ENCODE measurements at places on chromosomes 7 and 10.

DNA sequence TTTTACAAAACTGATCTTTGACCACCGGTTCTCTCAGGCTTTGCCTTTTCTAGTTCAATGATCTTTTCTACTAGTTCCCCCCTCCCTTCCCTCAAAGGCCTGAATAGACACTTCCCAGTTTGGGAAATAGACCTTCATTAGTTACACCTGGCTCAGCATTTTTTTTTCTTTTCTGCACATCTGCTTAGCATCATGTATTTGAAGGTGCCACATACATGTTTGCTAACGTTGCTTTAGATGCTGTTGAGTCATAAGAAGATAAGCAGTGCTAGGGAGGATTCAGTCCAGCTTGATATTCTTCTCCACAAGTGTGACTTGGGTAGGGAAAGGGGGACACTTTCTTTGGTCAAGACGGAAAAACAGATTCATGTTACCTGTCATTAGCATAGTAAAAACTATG, 78.3 kb downstream of the BICC1 start:
- DNase-seq = no peak

DNA sequence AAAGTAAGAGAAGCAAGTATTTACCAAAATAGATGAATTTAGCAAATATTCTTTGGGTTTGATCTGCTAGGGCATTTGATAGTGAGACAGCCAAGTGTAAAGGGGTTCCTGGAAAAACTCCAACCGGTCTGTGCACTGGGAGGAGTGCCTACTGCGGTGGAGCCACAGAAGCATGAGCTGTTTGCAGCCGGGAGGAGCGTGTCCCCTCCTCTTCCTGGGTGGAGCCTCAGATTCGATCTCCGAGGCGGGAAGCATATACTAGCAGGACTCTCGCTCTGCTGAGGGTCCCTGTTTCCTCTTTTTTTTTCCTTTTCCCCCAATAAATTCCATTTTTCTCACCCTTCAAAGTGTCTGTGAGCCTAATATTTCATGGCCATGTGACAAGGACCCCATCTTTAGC, 45.1 kb upstream of the MET start:
- DNase-seq = no peak

DNA sequence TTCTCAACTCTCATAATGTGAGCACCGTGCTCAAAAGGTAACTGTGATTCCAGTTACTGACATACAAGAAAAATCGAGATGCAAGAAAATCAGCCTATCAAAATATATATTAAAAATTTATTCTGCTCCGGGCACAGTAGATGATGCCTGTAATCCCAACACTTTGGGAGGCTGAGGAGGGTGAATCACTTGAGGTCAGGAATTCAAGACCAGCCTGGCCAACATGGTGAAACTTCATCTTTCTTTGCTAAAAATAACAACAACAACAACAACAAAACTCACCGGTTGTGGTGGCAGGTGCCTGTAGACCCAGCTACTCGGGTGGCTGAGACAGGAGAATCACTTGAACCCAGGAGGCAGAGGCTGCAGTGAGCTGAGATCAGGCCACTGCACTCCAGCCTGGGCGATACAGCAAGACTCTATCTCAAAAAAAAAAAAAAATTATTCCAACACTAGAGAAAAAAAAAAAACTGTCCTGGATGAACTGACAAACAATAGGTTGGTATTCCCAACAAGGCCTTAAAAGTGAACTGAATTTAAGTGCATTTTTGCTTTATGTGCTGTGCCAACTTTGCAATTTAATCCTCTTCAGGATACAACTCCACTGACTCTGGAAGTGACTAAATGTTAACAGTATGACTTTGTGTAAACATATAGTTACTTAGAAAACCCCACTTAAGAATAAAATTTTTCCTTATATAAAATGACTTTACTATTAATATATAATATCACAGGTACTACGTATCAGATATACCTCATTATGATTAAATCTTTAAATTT, 51.1 kb downstream of the JMJD1C start:
- no peak for DNase-seq

GRCh38 chr7:132292803-132293202, 283.5 kb downstream of the PLXNA4 start:
- no peak for DNase-seq

DNA sequence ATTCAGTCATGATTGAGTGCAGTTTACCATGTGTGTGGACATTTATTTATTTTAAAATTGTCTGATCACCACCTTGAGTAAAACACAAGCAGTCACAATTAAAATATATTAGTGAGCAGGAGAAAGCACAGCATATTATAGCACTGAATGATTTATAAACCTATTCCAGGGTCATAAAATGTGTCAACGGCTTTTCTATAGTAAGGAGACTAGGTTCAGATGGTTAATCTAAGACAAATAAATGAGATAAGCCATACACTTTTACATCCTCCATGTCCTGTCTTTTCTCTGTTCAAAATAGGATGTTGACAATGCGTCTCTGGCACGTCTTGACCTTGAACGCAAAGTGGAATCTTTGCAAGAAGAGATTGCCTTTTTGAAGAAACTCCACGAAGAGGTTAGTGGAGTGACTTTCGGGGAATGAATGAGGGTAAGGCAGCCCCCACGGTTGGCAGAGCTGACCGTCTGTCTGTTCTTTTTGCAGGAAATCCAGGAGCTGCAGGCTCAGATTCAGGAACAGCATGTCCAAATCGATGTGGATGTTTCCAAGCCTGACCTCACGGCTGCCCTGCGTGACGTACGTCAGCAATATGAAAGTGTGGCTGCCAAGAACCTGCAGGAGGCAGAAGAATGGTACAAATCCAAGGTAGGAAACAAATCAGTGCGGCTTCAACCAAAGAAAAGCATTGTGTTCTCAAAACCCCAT, 5.4 kb downstream of the VIM start:
- no peak for DNase-seq
